Natural killer cell (primary cell): ENCODE measurements at places on chromosomes 4 and X. TPM values are rescaled to one million over a fixed set of nuclear protein-coding genes. Genes with fewer than 3 reads are reported as not detected.

DNA sequence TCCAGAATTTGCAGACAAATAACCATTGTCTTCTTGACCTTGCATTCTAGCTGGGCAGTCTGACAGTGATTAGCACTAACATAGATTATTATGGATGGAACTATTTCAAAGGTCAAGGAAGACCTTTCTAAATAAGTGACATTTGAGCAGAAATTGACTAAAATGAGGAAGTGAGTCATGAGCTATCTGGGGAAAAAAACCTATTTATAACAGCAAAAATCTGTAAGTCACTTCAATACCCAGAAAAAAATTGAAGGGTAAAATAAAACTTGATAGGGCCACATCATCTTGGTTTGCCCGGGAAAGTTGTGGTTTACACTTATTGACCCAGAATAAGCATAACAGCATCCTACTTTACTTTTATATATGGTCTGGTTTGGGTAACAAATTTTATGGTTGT is 414.6 kb upstream of the HS3ST1 start:
- no peaks in the 10 kb centered on the region for H3K36me3 ChIP-seq
- no peak for DNase-seq
- no peaks in the 10 kb centered on the region for H3K27me3 ChIP-seq
- H3K27ac ChIP-seq = no peak overlapping the region

Gene RNF175
- total RNA-seq = not detected

- H3K36me3 ChIP-seq = no peaks in the 10 kb centered on the region
- no peak for DNase-seq
- H3K4me3 ChIP-seq = no peak overlapping the region
- no peaks in the 10 kb centered on the region for H3K4me1 ChIP-seq
- no peaks in the 10 kb centered on the region for H3K27me3 ChIP-seq
Observed at GRCh38 chr4:15131551-15131950, 129.3 kb downstream of the CPEB2 start.

Gene USP27X
- total RNA-seq = 2.0 TPM

Gene RAB28
- total RNA-seq = 10.2 TPM

GRCh38 chr4:2166253-2166652 is 75.7 kb downstream of the HAUS3 start:
- H3K36me3 ChIP-seq = no peaks in the 10 kb centered on the region
- no peak overlapping the region for H3K4me3 ChIP-seq
- no peak overlapping the region for H3K27ac ChIP-seq
- no peak for DNase-seq
- no peaks in the 10 kb centered on the region for H3K27me3 ChIP-seq
